G401 (cell line): ENCODE measurements at places on chromosomes 6 and 20. TPM values are rescaled to one million over a fixed set of nuclear protein-coding genes. Genes with fewer than 3 reads are reported as not detected.
A peak's percentile ranks its signal among the peaks of the same experiment; 100 is the strongest.

UNC93A gene
- not detected in 2 replicates for total RNA-seq

SLC22A16 gene
- total RNA-seq: 0.12 and 2.0 TPM in 2 replicates

GSTA3 gene
- total RNA-seq: not detected in 2 replicates

RFX6 gene
- not detected in 2 replicates for total RNA-seq

ATP6V1G2 gene
- total RNA-seq: 3.8 and 4.9 TPM in 2 replicates

SUMO4 gene
- total RNA-seq: not detected in 2 replicates

RAMACL gene
- 4.1 and 8.0 TPM in 2 replicates for total RNA-seq

GRCh38 chr6:26199773-26200764, 112.8 kb downstream of the HFE start:
- no peak for DNase-seq

GRCh38 chr20:39245685-39246311, 283.7 kb downstream of the DHX35 start:
- DNase-seq: no peak

- no peak for DNase-seq
Observed at GRCh38 chr6:42860481-42860880, 18.9 kb upstream of the RPL7L1 start.

DNA sequence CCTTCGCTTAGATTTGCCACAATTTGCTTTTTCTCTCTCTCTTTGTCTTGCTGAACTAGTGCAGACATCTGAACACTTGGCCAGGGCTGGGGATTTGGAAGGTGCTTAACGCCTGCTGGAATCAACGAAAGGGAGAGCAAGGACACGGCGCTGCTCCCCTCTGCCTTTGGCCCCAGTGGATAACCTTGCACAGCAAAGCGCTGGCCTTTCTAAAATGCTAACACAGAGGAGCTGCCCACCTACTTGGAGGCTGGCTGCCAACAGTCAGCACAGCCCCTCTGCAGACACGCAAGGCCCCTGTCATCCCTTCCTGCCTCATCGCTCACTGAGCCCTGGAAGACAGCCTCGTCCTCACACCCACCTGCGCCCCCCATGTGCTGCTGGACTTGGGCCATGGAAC, 37.5 kb downstream of the C20orf203 start:
- peak; percentile 44 for DNase-seq

- no peak for DNase-seq
Observed at GRCh38 chr6:36964349-36964748, 9.8 kb downstream of the PI16 start.

- no peak for DNase-seq
Observed at GRCh38 chr6:124797224-124797623, 165.0 kb upstream of the RNF217 start.

DNA sequence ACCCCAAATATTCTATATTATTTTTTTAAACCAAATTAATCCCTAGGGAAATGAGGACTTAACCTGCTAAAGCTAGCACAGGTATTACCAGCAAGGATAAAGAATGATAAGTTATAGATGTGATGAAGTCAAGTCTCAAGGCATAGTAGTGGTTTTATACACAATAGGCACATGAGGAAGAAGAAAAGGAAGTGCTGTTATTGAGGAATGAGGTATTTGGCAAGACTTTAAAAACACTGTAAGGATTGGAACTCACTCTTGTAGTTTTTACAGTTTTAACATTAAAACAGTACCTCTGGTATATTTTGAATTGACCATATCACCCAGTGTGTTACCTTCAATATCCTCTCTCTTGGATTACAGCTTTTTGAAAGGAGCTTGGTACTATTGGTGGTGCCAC, 54.6 kb downstream of the PHF3 start:
- DNase-seq: no peak

- no peak for DNase-seq
Observed at GRCh38 chr6:130964289-130964688, 98.8 kb downstream of the EPB41L2 start.

- DNase-seq: peak; percentile 62
Observed at GRCh38 chr6:166619912-166620311, 7.1 kb downstream of the RPS6KA2 start.

DNA sequence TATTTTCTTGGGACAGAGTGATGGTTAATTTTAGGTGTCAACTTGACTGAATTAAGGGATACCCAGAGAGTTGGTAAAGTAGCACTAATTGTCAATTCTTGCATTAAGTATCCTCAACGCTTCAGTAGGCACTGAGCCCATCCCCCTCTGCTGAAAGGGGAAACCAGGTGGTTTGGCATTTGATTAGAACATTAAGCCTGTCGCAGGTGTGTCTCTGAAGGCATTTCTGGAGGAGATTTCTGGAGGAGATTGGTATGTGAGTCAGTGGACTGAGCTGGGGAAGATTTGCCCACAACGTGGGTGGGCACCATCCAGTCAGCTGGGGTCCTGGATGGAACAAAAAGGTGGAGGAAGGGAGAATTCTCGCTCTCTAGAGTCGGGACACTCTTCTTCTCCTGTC, 119.8 kb downstream of the RFX6 start:
- no peak for DNase-seq

DNA sequence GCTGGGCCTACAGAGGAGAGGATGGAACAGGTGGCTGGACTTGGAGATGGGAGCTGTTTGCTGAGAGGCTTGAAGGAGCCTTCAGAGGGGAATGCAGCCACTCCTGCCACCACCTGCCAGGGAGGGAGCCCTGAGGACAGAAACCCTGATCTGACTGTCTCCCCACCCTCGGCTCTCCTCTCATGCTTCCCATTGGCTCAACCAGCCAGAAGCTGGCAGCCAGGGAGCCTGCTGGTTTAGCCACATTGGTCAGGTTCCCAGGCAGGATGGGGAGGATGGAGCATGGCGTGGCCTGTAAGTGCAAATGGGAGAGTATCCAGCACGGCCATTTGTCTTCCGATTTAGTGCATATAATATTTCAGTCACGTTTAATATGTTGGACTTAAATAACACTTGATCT, 12.8 kb downstream of the TREM1 start:
- no peak for DNase-seq

GRCh38 chr6:122184401-122184827, 215.0 kb upstream of the HSF2 start:
- peak; percentile 43 for DNase-seq

DNA sequence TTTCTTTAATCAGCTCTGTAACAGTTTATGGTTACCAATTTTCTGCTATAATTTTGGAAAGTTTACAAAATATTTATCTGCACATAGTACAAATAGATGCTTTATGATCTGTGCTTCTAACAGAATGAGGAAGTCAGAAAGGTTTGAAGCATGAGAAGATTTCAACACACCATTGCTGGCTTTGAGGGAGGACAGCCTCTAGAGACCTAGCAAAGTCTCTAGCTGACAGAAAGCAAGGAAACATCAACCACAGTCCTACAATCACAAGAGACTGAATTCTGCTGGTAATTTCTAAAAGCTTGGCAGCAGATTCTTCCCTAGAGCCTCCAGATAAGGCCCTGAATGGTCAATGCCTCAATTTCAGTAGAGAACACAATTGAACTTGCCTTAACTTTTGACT, 750.8 kb upstream of the SLC35B3 start:
- DNase-seq: no peak

DNA sequence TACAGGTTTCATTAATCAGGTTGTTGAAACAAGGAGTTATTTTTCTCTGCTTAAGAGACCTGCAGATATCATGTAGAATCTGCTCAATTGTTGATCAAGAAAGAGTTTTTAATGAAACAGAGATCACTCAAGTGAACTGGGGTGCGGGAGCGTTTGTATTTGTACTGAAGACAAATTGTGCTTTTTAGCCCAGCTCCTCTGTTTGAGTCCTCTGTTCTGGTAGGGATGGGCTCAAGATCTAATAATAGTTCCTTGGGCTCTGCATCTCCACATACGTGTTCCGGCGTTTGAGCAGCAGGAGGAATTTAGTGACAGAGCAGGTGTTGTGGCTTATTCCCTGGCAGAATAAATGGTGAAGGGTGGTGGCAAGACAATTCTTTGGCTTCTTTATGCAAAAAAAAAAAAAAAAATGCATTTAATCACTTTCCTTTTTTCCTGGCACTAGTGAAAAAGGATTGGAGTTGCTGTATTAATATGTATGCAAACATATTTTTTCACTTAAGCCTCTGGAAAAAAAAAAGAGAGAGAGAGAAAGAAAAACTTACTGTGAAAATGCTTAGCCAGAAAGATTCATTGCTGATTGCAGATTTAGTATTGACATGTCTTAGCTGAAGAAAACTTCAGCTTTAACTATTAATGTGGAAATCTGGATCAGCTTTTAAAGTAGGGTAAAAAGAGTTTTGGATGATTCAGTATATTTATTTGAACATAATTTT, 4.0 kb downstream of the CITED2 start:
- peak; percentile 95 for DNase-seq

DNA sequence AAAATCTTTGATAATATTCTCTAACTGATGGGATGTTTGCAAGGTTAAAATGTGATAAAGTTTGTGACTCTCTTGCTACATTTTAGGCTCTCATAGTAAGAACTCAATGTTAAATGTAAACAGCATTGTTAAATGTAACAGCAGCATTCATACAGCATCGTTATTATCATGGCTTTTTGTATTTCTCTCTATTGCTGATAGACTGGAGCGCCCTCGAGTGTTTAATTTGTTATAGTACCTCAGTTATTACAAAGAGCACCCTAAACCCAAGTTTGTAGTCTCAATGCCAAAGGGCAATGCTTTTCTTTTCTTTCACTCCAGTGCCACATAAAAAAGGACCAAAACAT, 14.9 kb upstream of the TTPAL start:
- DNase-seq: peak; percentile 40

DNA sequence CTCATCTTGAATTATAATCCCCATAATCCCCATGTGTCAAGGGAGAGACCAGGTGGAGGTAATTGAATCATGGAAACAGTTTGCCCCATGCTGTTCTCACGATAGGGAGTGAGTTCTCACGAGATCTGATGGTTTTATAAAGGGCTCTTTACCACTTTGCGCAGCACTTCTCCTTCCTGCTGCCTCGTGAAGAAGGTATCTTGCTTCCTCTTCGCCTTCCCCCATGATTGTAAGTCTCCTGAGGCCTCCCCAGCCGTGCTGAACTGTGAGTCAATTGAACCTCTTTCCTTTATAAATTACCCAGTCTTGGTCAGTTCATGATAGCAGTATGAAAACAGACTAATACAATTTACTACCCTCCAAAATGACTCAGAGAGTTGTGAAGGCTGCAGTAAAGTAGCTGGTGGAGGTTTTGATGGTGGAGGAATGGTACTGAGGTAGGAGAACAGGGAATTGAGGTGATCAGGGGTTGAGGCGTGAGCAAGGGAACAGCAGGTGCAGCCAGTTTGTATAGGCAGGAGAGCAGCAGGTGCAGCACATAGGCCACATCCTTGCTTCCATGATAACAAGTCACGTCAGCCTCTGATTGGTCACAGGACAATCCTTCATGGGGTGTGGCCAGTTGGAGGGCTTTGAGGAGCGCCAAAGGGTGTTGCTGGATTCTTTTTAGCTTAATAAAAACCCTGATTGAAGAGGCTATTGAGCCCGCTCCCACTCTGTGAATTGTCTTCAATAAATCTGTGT, 150.0 kb downstream of the CDC5L start:
- no peak for DNase-seq

DNA sequence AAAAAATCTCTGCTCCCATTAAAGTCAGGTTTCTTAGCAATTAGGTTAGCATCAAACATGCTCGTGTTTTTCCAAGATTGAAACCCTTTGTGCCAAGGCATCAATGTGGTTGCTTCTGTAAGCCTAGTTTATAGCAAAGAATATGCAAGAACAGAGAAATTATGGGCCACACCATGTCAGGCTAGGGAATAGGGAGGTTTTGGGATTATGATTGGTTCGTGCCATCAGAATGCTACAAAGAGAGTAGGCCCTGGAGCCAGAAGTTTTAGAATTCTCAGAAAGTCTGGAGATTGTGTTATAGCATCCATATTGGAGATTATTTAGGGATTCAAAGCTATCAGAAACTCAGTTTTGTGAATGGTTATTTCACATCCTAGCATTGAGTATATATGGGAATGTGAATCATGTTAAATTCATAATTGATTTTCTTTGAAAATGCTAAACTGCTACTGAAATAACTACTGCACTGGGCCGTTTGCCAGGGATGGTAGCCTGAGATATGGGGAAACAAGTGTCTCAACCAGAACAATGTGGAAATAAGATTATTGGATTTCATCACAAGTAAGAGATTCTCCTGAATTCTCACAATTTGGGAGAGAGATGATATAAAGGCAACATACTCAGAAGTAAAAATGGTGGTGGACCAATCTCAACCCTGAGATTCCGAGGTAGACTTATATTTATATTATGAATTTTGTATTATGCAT, 45.3 kb downstream of the ZNF292 start:
- no peak for DNase-seq

DNA sequence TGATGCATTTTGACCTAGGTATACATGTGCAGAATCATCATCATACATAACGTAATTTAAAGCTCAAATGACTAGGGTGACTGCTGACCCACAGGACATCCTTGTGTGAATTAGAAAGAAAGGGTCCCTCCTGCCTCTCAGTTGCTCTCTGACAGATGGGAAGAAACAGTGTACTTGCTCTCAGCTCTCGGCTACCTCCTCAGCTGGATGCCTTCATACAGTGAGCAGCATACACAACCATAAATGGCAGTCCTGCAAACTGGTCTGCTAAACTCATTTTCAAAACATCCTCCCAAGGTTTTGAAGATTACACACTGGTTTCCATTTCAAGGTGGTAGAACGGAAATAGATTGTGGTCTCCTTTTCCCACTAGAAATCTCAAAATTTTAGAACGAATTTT, 26.3 kb downstream of the FILIP1 start:
- no peak for DNase-seq

DNA sequence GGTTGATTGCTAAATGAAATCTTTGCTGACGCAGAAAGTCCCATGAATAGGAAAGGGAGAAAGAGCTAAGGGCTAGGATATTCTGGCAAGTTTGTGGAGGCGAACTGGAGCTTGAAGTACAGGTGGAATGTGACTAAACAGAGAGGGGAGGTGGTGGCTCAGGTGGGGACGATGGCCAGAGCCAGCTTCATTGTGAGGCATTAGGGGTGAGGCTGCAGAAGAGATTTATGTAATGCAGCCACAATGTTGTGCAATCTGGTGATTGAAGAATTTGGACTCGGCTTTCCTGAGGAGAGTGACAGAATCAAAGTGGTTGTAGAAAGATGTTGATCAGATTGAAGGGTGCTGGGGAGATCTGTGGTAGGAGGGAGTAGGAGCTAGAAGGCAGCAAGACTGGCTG, 42.9 kb upstream of the SPACA1 start:
- no peak for DNase-seq

DNA sequence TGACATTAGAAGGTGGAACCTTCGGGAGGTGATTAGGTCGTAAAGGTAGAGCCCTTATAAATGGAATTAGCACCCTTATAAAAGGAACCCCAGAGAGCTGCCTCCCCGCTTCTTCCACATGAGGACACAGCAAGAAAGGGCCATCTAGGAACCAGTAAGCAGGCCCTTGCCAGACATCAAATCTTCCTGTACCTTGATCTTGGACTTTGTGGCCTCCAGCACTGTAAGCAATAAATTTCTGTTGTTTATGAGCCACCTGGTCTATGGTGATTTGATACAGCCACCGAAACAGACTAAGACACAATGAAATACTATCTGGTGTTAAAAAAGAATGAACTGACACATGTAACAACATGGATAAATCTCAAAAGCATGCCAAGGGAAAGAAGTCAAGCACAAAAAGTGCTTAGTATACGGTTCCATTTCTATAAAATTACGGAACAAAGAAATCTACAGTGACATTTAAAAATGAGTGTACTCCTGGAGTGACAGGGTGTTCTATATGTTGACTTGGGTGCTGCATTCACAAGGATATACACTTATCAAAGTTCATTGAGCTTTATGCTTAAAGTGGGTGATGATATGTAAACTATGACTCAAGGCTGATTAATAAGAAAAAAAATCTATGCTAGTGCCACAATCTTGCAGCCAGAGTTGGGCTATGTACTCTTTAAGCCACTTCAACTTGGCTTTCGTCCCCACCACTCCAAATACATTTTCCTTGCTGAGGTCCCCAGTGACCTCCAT, 18.4 kb downstream of the SERPINB1 start:
- no peak for DNase-seq

GRCh38 chr20:16758454-16759180, 10.5 kb downstream of the OTOR start:
- no peak for DNase-seq
